ENCODE measurements at places on chromosomes 7 and 10. TPM values are rescaled to one million over a fixed set of nuclear protein-coding genes. Genes with fewer than 3 reads are reported as not detected.

TIMM23 gene
- 99.2 TPM for total RNA-seq

- peak overlapping the region; percentile 71 for H3K27ac ChIP-seq
- H3K36me3 ChIP-seq = peaks cover 66% of the 10 kb centered on the region
- no peak overlapping the region for H3K4me3 ChIP-seq
- H3K4me1 ChIP-seq = peaks cover 52% of the 10 kb centered on the region
- peak; percentile 83 for DNase-seq
These were observed 57.3 kb downstream of the NRP1 start for GRCh38 chr10:33277135-33277536.

OR2A5 gene
- total RNA-seq = not detected

WNT2 gene
- total RNA-seq = not detected

DNA sequence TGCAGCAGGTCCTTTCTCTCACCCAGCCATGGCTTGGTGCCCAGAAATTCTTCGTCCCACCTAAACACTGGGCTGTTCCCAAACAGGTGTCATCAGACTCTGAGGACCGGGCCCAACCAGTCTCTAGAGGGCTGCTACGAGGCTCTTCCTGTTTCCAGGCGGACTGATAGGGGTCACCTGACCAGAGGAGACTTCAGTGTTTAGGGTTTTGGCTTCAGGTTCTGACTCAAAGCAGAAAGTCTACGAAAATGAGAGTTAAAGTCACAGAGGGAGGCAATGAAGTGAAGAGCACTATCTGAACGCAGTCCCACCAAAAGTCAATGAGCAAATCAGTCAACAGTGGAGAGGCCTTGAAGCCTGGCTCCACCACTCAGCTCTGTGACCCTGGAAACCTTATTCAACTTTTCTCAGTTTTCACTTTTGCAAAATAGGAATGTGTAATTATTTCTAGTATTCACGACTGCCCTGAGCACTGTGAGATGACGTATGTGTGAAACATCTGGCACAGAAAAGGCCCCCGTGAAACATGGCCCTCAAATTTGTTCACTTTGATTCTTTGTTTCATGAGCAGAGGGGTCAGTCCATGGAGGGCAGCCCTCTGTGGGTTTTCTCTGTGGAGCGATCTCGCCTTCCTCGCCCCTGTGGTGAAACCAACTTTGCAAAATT lies 189.9 kb upstream of the PDE1C start:
- no peak overlapping the region for H3K27ac ChIP-seq
- H3K4me3 ChIP-seq = no peak overlapping the region
- peaks cover 57% of the 10 kb centered on the region for H3K27me3 ChIP-seq
- no peak for DNase-seq
- no peaks in the 10 kb centered on the region for H3K4me1 ChIP-seq

CXCL12 gene
- 0.12 TPM for total RNA-seq

- no peaks in the 10 kb centered on the region for H3K36me3 ChIP-seq
- H3K4me1 ChIP-seq = peaks cover 32% of the 10 kb centered on the region
- H3K27me3 ChIP-seq = peaks cover 16% of the 10 kb centered on the region
- H3K4me3 ChIP-seq = peak overlapping the region; percentile 82
- peak; percentile 27 for DNase-seq
- H3K27ac ChIP-seq = no peak overlapping the region
These were observed 683 bp downstream of the MACROH2A2 start for GRCh38 chr10:70053218-70053840.

DNA sequence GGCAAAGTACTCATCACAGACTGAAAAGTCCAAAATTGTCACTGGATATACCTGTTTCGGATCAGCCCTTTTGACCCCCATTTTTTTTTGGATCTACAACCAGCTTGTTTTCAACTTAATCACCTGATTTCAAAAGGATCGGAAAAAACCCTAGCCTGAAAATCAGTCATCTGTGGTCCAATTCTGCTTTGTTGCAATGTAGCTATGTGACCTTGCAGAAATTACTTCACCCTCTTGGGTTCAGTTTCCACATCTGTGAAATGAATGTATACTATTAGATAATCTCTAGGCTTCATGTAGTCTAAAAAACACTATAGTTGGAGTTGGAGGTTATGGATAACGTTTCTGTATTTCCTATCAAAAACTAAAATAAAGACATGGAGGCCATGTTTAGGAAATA lies 37.1 kb downstream of the STEAP4 start:
- DNase-seq = no peak
- no peaks in the 10 kb centered on the region for H3K36me3 ChIP-seq
- H3K27ac ChIP-seq = no peak overlapping the region
- no peak overlapping the region for H3K4me3 ChIP-seq

DNA sequence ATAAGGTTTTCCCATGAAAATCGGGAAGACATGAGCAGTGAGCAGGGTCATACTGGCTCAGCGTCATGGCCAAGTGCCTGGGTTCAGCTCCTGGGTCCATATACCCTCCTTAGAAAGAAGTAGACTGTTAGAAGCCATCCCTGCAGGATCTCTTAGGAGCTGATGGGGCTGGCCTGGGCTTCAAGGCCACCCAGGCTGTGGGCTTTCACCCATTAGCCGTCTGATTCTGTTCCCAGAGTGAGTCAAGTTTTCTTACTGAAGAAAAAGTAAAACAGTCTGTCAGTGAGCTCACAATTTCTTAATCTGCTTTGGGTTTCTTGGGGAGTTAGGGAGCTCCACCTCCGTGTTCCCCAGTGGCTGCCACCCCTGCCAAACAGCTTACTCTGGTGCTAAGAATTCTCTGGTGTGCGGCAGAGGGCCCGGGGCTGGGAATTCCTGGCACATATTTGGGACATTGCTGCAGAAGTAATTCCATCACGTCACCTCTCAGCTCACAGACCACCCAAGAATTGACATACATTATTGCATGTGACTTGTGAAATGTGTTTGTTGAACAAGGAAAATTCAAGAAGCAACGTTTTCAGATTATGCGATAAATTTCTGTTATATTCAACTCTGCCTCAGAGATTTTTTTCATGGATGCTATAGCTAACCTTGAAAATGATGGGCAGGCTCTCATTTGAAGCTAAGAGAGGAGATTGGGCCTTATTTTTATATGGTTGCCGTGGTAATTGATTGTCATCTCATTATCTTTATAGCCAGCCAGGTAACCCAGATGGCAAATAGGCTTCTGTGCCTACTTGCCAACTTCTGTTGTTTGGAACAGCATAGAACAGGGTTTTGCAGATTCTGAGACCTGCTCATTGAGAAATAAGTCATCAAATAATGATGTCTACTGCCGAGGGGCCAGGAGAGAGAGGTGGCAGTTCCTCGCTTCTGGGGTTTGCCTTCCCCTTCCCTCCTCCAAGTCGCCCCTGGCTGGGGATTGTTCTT lies 166.4 kb downstream of the CHN2 start:
- H3K27me3 ChIP-seq = no peaks in the 10 kb centered on the region
- DNase-seq = no peak
- H3K4me1 ChIP-seq = no peaks in the 10 kb centered on the region
- H3K27ac ChIP-seq = no peak overlapping the region
